ENCODE measurements at places on chromosomes 2 and 18.
A peak's percentile ranks its signal among the peaks of the same experiment; 100 is the strongest.

GRCh38 chr2:203551778-203552177 lies 16.7 kb upstream of the RAPH1 start:
- peak; percentile 27 for DNase-seq

GRCh38 chr2:44170311-44170717 lies 1.6 kb downstream of the PPM1B start:
- DNase-seq = peak; percentile 31

DNA sequence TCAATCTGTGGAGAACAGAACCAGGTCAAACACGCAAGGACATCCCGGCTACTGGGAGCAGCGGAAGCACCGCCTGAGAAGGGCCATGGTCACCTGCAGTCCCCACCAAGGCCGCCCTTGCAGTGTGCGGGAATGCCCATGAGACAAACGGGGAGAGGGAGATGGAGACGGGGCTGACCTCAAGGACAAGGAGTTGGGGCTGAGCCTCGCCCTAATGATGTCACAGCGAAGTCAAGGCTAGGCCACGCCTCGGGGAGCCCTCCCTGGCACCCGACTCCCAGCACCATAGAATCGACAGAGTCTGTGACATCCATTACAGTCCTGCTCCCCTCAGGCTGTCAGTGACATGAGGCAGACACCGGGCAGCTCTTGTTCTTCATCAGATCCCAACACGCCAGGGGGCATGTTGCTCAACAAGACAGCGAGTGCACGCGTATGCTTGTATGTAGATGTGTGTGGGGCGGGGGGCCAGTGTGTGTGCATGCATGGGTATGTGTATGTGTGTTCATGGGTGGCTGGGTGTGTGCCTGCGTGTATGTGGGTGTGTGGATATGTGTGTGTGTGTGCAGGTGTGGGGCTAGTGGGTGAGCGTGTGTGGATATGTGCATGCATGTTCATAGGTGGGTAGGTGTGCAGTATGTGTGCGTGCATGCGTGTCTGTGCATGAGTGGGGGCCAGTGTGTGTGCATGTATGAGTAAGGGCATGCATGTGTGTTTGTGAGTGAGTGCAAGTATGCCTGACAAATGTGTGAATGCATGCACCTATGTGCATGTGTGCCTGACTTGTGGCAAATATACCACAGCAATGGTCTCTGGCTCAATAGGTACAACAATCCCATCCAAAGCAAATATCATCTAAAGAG lies 57.0 kb downstream of the ANKMY1 start:
- DNase-seq = no peak

DNA sequence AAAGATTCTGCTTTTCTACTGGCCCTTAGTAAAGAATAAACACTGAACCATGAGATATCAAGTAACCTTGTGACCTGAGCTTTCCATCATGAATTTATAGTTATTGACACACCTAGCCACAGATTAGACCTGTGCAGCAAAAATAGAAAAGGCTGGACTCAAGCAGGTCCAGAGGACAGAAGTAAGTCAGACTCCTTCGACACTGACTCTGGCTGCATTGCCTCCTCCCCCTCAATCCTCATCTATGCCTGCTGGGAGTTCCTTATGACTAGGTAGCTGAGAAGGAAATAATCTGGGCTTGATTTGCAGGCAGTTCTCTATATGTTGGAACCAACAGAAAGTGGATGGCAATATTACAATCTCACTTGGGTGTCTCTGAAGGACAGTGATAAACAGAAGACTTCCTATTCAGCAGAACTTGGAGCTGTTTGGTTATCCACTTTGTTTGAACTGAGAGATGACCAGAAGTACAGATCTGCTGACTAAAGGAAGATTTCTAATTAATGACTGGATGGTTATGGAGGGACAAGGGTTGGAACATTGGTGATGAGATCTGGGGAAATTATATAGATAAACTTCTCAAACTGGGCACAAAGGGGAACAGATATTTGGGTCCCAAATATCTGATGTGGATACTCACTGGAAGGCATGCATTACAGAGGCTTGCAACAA lies 39.4 kb downstream of the ARID5A start:
- no peak for DNase-seq

DNA sequence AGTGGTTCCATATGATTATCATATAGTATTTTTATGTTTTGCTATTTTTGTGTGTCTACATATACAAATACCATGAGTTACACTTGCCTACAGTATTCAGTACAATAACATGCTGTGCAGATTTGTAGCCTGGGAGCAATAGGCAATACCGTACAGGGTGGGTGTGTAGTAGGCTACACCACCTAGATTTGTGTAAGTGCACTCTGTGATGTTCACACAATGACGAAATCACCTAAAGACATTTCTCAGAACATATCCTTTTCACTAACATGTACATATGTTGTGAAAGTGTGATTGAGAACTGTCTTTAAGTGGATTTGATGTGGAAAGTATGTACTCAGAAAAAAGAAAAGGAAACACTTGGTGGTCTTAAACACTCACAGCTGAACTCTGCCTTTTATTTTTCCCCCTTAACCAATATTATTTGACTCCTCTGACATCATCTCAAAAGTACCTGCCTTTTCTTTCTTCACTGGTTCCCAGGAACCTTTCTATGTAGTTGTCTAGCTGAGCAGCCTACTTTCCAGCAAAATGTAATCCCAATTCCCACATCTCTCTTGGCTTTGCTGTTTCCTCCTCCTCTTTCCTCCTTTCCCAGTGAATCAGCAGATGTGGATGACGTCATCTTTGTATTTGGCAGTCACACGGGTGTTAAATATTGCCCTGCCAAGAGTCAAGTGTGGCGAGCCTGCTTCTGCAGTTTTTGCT lies 47.7 kb downstream of the OSBPL6 start:
- peak; percentile 46 for DNase-seq

- no peak for DNase-seq
Measured at GRCh38 chr2:129318581-129319421, 660.7 kb upstream of the RAB6C start.

- no peak for DNase-seq
Measured at GRCh38 chr2:3288470-3289170, 89.0 kb downstream of the EIPR1 start.

- no peak for DNase-seq
Measured at GRCh38 chr2:5937851-5938565, 245.8 kb downstream of the SOX11 start.

GRCh38 chr2:161243312-161243711 lies 64.9 kb upstream of the PSMD14 start:
- no peak for DNase-seq

DNA sequence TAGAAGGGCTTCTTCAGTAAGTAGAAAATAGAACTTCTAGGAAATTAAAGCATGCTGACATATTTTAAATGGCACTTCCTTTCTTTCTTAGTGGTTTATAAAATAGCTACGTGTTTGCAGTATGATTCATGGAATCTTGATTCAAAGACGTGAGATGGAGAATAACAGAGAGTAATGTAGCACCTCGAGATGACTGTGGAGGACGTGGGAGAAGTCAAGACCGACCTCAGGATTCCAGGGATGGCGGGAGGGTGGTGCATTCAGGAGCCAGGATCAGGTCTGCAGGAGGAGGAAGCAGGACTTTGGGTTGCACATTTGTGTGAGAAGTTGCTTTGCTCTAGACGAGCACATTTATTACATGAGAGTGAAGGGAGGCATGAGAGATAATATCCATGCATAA lies 56.0 kb downstream of the DCDC2C start:
- no peak for DNase-seq

DNA sequence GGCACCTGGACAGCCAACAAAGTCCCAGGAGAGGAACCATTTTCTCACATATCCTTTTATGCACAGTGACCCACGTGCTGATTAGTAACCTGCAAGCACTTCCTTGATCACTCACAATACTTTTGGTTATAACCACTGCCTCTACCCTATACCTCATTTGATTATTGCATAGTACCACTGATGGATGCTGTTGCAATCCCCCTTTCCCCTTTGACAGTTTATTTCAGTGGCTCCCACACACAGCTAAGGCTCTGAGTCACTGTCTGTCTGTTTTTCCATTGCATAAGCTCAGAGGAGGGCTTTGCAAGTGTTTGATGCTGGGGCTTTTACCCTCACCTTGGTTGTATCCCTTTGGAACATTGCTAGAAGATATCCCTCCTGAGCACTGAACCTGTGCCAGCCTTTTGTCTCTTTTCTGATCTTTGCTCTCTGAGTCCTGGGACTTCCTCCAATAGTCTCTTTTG lies 101.7 kb upstream of the RBBP8 start:
- peak; percentile 89 for DNase-seq

DNA sequence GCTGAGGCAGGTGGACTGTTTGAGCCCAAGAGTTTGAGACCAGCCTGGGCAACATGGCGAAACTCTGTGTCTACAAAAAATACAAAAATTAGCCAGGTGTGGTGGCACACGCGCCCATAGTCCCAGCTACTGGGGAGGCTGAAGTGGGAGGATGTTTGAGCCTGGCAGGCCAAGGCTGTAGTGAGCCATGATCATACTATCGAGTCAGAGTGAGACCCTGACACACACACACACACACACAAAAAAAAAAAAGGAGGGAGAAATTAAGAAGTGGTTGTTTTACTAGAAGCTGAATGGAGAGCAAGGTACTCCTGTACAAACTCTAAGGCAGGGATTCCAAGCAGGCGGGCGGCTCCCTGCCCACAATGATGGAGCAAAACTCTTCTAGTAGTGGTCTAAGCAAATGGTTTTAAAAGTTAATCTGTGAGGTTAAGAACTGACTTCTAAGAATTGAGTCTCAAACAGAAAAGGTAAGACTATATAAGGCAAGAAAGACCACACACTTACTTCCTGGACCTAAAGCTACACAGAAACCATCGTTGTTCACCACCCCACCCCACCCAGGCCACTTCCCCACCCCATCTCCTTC lies 2.6 kb downstream of the ANKRD44 start:
- DNase-seq = no peak

- no peak for DNase-seq
Measured at GRCh38 chr2:207370646-207371045, 159.1 kb upstream of the CREB1 start.

DNA sequence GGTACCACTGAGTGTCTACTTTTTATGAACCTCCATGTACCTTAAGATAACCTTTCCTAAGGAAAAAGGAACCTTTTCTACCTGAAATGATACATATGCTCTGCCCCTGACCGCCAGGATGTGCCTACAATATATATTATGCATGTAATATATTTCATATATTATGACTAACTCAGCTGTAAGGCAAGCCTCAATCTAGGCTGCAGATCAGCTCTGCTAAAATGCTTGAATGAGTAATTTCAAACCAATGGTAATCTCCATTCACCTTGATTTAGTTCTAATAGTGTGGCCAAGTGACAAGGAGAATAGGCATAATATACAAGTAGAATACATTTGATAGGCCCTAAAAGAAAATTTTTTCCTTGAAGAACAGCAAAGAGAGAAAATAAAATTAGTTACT lies 101.8 kb downstream of the DPP4 start:
- no peak for DNase-seq

GRCh38 chr2:235467588-235467987 lies 26.3 kb upstream of the AGAP1 start:
- DNase-seq = no peak

GRCh38 chr18:58161659-58162058 lies 117.6 kb downstream of the NEDD4L start:
- no peak for DNase-seq

DNA sequence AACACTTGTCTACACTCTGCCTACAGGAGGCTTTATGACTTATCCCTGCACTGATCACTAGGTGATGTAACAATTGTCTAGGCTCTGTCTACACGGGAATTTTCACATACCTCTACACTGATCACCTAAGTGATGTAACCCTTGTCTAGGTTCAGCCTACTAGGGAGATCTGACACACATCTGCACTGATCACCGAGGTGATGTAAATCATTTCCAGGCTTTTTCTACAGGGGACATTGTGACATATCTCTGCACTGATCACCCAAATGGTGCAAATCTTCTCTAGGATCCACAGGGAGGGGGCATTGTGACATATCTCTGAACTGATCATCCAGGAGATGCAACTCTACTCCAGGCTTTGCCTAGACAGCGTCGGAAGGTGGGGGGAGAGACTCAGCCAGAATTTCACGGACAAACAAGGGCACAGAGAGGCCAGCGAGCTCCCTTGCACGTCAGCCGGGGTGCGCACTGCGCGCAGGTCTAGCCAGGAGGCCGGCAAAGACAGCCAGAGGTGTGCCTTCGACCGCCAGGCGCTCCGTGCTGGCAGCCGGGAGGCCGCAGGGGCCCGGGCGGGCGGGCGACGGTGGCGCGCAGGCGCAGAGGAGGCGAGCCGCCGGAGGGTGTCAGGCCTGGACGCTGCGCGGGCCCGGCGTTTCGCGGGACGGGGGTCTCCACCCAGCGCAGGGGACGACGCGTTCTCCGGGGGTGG lies 46.9 kb upstream of the USP14 start:
- DNase-seq = no peak

DNA sequence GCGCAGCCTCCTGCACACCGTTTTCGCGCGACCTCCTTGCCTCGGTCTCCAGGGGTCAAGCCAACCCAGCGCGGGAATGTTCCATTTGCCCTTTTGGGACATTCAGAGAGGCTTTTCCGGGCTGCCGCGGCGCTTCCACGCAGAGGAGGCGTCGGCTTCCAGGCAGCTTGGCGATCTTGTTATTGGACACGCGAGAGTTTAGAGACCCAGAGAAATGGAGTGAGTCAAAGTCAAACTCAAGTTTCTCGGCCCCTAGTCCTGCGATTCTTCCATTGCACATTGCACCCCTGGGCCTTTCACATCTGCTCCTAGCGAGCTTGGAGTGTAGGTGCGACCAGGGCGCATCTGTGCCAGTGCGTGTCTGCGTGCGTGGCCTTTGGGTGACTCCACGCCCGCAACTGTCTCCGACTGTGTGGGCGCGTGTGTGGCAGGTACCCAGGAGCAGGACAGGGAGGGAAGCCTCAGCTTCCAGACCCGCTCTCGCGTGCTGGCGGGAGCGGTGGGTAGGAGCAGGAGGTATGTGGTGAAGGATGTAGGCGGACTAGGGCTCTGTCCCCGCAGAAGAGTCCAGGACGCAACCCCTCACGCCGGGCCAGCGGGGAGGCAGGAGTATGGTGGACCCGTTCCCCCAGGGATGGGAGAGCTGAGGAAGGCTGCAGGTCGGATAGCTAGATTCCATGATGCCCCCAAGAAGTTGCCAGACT lies 13.5 kb downstream of the SIX3 start:
- DNase-seq = no peak

DNA sequence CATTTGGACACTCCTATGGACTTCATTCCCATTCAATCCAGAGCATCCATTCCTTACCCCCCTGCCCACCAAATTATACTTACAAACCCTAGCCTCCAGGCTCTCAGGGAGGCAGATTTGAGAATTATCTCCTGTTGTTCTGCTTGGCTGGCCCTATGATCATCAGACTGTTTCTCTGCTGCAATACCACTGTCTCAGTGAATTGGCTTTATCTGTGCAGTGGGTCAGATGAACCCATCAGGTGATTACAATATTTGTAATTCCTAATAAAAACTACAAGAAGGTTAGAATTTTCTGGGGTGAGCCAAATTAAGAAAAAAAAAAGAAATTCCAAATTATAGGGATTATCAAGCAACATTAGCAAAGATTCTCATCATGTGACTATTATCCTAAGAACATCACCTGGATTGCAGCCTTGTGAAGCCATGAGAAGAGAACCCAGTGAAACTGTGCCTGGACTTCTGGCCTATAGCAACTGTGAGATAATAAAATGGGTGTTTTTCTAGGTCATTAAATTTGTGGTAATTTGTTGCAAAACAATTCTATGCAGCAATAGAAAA lies 17.8 kb upstream of the SLC25A52 start:
- no peak for DNase-seq
